ENCODE measurements at places on chromosomes 2 and 18.

DNA sequence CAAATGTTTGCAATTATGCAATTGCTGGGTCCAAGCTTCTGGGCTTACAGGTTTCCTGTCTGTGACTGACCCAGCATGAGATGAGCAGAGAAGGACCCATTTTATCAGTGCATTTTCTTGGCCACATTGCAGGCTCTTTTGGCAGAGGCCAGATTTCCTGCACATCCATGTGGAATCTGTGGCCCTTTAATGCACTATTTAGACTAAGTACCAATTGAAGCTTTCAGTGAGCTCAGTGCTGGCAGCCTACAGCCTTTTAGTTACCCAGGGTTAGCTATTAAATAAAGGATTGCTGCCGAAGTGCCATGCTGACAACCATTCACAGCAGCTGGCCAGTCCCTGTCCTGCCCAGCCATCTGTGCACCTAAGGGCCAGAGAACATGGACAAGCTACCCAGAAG, 165.0 kb downstream of the ANKRD30B start:
- no peak for DNase-seq

- no peak for DNase-seq
These were observed 217.3 kb downstream of the SEPTIN10 start for GRCh38 chr2:109396202-109397180.

GRCh38 chr18:77634494-77634893, 384.8 kb downstream of the GALR1 start:
- DNase-seq: no peak

DNA sequence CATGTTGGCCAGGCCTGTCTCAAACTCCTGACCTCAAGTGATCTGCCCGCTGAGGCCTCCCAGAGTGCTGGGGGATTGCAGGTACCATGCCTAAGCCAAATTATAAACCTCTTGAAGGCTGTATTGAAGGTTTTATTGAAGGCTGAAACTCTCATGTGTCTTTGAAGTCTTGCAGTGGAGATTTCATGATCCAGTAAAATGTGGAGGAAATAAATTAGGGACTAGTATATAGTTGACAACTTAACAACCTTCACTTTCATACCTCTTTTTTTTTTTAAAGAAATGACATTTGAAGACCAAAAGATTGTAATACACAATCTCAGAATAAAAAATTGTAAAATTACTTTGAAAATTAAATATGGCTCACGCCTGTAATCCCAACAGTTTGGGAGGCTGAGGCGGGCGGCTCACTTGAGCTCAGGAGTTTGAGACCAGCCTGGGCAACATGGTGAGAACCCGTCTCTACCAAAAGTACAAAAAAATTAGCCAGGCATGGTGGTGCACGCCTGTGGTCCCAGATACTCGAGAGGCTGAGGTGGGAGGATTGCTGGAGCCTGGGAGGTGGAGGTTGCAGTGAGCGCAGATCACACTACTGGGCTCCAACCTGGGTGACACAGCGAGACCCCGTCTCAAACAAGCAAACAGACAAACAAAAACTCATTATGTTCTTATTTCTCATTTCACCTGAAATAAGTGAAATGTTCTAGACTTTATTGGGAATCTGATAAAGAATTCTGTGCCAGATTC, 8.0 kb downstream of the EML4 start:
- no peak for DNase-seq

GRCh38 chr2:138502255-138503086, 901 bp downstream of the SPOPL start:
- DNase-seq: no peak

GRCh38 chr2:98072442-98072841, 14.5 kb upstream of the VWA3B start:
- DNase-seq: no peak

DNA sequence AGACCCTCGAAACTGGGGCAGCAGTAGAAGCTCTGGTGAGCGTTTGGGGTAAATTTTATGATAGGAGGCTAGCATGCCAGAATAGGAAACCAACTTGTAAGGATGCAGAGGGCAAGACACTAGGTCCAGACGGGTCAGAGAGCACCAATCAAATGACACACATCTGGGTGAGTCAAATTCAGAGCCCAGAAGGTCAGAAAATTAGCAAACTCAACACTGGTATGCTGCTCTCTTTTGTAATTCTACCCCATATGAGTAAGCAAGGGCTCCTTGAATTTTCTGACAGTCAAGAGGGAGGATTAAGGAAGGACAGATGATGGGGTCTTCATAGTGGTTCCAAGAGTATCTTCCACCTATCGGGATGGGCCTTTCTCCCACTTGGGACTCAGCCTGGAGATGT, 209.8 kb downstream of the BCL2 start:
- DNase-seq: no peak

DNA sequence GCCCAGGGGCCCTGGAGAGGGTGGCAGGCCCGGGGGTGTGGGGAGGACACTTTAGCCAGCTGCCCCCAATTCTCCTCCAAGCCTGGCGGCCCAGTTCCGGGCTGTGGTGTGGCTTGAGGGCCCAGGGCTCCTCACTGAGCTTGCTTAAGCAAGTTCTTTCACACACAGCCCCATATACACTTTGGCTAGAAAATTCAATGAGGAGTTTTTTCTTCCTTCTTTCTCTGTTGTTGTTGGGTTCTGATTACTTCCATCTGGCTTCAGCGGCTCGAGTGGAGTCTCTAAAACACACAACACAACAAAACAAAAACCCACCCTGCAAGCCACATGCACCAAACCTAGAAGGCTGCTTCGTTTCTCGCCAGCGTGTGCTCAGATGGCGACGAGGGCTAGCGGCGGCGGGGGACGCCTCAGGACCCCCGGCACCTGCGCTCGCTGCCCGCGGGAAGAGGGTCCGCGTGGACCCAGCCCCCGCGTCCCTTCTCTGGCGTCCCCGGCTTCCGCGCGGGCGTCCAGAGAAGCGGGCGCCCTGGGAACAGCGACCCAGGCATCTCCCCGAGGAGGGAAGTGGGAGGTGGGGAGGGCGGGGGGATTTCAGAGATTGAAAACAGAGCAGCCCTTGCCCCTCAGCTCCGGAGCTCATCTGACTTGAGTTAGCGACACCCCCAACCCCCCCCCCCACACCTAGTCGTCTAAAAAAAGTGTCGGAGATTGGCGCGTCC, 577 bp upstream of the GLI2 start:
- no peak for DNase-seq

- no peak for DNase-seq
These were observed 121.3 kb downstream of the MYCN start for GRCh38 chr2:16061441-16062217.

DNA sequence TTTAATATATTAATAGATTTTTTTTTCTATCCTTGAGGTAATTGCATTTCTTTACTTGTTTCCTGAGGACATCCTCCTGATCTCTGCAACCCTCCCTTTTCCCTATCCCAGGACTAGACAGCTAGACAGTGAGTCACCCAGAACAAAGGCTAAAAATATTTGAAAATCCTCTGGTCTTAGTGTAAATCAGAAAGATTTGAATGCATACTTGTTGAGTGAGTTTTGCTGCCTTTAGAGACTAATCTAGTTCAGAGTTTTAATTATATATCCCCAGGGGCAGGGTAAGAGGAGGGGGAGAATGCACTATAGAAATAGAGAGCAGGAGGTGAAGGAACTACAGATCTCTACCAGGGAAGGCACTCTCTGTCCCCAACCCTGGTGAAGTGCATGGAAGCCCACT, 202.3 kb upstream of the TCF4 start:
- DNase-seq: no peak

- no peak for DNase-seq
These were observed 243.9 kb downstream of the NR4A2 start for GRCh38 chr2:156088587-156088986.

GRCh38 chr2:212745359-212745758, 206.8 kb upstream of the ERBB4 start:
- DNase-seq: no peak

- DNase-seq: no peak
These were observed 206.6 kb downstream of the DYSF start for GRCh38 chr2:71659868-71660518.

DNA sequence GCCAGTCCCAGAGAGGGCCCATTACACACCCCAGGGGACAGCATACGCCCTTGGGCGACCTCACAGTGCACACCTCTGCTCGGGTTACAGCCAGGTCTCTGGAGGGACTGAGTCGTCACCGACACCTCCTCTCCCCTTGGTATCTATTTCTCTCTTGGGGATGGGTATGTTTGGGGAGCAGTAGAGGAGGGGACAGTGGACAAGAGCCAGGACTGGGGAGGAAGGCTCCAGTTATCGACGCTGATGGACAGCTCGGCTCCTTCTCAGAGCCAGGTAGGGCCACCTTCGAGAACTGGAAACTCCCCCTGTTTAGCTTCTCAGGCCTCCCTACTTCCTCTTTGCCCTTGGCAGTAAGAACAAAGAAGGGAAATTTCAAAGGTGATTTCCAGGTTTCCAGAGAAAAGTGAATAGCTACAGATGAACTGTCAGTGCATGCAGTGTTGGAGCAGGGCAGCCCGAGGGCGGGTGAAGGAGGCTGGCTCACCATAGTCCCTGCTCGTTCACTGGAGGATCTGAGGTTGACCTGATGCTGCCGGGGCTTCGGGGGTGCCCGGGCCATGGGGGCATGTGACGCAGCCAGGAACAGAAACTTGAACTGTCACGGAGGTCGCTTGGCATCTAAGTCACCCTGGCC, 4.4 kb upstream of the SEMA4C start:
- no peak for DNase-seq

DNA sequence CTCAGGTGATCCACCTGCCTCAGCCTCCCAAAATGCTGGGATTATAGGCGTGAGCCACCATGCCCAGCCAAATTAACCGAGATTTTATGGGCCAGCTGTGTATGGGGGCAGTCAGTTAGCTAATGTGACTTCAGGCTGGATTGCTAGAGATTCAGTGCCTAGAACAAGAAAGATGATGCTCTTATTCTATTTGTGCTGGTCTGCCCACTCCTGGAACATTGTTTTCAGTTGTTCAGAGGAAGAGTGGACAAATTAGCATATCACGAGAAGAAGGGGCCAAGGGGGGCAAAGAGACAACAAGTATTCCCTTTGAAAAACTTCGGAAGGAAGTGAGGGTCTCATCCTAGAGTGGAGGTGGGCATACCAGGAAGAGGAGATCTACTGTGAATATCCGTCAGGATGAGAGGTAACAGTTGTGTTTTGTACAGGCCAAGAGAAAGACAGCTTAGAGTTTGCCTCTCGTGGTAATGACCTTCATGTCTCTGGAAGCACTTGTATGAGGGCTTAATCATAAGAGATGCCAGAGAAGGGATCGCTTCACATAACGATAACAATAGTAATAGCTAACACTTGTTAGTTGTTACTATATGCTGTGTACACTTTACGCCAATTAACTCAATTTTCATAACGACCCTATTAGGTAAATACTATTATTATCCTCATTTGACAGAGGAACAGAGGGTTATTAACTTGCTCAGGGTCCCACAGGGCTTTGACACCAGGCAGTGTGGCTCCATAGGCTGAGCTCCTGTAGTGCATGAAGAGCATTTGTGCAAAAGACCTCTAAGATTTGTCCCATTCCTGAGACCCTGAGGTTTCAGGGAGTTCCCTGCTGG, 138.3 kb downstream of the DDX1 start:
- DNase-seq: no peak

- no peak for DNase-seq
These were observed 186.8 kb downstream of the ZNF521 start for GRCh38 chr18:25164848-25165811.

DNA sequence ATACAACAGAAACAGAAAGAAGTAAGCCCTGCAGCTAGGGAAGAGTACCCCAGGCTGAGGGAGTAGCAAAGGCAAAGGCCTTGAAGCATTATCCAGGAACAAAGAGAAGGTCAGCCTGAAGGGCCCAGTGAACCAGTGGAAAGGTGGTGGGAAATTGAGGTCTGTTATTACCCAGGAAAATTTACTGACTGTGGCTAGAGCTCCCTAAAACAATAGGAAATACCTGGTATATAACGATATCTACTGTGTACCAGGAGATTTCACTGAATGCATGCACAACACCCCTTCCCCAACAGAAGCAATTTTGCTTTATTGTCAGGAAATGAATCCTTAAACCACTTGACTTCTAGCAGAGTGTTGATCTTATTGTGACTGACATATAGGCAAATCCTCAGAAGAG, 365.3 kb downstream of the ERBB4 start:
- no peak for DNase-seq

- DNase-seq: no peak
These were observed 737.1 kb downstream of the TDRD15 start for GRCh38 chr2:21860907-21861306.

GRCh38 chr2:219570924-219571310, 422 bp downstream of the OBSL1 start:
- DNase-seq: no peak

DNA sequence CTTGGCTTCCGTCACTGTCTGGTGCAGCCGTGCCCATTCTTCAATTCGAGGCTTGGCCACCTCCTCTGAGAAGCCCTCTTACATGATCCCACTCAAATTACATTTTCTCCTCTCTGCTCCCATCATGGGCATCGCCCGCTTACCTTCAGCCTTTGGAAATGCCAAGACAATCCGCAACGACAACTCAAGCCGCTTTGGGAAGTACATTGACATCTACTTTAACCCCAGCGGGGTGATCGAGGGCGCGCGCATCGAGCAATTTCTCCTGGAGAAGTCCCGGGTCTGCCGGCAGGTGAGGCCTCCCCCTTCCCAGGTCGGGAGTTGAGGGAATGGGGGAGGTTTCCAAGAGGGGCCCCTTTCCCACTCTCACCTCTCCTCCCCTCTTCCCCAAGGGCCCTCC, 38.3 kb downstream of the MYO7B start:
- no peak for DNase-seq

DNA sequence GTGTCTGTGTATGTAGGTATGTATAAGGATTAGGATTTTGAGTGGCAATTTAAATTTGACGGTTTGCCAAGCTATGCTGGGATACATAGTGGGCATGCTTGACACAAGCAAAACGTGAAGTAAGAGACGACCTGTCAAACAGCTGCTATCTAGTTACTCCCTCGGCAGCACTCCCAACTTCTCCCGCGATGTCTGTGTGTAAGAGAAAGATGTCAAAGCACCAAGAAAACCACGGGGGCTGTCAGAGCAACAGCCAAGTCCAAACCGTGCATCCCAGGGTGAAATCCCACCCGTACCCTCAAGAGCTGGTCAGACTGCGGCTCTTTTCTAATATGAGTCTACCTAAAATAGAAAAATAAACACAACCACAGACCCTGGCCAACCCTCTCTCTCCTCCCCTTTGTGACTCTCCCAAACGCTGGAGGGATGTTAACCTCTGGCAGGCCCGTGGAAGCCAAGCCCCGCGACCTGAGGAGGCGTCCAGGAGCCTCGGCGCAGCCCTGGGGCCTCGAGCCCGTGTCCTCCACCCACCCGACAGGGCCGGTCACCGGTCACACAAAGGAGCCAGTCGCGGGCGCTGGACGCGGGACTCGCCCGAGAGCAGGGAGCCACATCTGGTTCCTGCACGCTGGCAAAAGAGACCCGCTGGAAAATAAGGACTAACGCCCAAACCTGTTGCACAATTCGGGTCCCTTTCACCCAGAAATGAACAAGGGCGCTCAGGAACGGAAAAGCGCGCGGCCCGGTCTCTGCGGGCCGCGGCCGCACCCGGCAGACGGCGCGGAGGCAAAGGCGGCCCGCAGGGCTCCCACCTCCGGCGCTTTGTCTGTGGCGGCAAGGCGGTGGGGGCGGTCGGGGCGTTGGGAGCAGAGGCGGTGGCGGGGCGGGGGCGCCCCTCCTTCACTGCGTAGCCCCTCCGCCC, 925 bp downstream of the SESTD1 start:
- DNase-seq: peak; percentile 19

GRCh38 chr2:159891917-159892730, 94.1 kb upstream of the CD302 start:
- no peak for DNase-seq

Data from naive thymus-derived CD8-positive, alpha-beta T cell (primary cell).